Stimulated activated CD4-positive, alpha-beta T cell treated with anti-CD3 and anti-CD28 coated beads, Interleukin-12 subunit alpha, Interleukin-12 subunit beta, amount 100 ng/mL, for 4 hours (primary cell): ENCODE measurements at places on chromosomes 11 and 22.
A peak's percentile ranks its signal among the peaks of the same experiment; 100 is the strongest.

DNA sequence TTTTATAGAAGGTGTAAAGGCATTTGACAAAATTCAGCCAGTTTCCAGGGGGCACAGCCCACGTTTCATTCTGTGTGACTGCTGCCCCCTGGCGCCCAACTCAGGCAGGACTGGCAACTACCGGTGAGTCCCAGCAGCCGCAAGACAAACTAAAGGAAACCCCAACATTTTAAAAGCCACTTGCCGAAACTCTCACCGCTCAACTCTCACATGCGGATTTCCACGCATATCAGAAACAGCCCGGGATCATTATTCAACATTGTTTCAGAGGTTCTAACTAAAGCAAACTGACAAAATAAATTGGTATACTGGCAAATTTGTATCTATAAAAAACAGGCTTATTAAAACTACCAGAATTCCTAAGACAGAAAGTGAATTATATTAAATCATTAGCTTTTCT is 48.2 kb downstream of the MORC2 start:
- peak; percentile 88 for DNase-seq

DNA sequence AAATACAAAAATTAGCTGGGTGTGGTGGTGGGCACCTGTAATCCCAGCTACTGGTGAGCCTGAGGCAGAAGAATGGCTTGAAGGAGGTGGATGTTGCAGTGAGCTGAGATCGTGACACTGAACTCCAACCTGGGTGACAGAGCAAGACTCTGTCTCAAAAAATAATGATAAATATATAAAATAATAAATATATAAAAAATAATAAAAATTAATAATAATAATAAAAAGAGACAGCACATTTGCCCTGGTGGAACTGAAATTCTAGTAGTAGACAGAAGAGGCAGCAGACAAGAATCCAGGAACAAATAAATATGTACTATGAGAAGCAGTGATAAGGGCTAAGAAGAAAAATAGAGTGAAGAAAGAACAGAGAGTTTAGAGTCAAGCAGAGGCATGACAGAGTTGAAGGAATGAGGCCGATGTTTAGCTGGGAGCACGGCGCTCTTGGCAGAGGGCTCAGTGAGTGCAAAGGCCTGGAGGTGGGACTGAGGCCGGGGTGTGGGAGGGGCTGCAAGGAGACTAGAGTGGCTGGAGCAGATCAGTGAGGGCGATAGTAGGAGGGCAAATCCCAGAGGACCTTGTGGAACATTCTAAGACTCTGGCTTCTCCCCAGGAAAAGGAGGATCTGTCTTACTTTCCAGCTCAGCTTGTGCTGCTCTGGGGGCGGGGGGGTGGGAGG is 410.3 kb downstream of the MN1 start:
- DNase-seq, result no peak

- DNase-seq, result no peak
These were observed 2.2 kb downstream of the ZNF143 start for GRCh38 chr11:9462806-9463537.

DNA sequence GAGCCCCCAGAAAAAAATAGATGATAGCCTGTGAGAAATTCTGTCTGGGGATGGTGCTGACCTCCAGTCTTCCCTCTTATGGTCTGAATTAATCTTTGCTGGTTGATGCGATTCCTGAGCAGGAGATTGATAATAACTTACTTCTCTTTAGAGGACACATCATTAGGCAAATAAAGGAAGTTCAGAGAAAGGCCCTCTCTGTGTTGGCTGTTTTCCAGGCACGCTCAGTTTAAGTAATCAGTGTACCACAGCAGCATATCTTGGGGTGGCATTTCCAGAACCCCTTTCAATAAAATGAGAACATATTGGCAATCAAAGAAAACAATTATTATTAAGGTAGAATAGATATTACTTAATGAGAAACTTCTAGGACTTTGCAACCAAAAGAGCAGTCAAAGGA is 1129.3 kb upstream of the RAG2 start:
- no peak for DNase-seq

DNA sequence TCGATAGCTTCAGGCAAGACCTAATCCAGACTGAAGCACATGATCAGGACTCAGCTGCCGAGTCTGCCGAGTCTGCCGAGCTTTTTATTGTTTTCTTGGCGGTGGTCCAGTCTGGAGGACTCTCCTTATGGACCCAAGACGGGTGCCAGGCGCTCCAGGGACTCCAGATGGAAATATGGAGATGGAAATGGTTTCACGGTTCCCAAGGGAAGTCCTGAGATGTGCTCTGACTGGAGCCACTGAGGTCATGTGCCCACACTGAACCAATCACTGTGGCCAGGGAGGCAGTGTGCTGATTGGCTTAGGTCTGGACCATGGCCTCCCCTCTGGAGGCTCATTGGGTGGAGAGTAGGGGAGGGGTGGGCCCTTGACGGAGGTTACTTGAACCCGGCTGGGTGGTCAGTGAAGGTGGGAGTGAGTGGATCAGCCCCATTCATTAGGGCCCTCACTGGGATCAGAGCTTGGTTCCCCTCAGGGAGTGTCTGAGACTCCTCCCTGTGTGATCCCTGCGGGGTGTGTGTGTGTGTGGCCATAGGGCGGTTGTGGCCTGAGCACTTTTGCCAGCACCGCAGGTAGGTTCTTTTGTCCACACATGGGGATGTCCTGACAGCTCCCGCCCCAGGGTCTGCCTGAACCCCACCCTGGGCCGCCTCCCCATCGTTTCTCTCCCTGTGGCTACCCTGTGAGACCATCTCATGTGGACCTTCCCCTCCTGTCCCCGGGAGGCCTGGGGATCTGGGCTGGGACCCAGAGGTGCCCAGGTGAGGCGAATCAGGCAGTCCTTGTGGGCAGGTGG is 14.0 kb downstream of the RPS6KA4 start:
- DNase-seq, result no peak

- no peak for DNase-seq
These were observed 113.6 kb downstream of the MICAL3 start for GRCh38 chr22:17910561-17911311.

DNA sequence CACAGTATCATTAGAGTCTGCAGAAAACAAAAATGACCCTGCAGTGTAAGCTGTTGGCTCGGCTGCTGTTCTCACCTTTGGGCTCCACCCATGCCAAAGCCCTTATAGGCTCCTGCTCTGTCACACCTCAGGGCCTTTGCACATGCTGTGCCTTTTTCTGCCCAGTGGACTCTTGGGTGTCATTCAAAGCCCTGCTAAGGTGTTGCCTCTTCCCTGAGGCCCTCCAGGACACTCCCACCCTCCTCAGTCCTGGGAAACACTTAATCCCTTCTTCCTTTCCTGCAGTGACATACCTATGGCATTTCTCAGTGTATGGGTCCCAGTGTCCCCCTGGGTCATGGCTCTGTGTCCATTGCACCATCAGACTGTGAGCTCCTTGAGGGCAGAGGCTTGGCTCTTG is 29.1 kb upstream of the CACNG2 start:
- DNase-seq, result no peak

DNA sequence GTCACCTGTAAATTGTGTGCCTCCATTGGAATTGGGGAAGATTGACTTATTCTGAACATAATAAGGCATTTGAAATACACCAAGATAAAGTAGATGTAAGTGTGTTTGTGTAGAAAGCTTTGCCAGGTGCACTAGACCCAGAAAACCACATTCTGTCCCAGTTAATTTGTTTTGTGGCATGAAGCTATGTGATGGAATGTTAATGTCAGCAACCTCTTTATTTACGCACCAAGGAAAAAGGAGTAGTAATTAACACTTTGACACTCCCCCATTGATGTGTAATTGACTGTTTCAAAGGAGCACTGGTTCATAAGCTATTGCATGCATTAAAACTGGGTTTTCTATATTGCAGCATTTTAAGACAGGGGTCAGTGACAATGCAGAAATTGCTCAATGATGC is 14.3 kb downstream of the EIF3M start:
- DNase-seq, result no peak

DNA sequence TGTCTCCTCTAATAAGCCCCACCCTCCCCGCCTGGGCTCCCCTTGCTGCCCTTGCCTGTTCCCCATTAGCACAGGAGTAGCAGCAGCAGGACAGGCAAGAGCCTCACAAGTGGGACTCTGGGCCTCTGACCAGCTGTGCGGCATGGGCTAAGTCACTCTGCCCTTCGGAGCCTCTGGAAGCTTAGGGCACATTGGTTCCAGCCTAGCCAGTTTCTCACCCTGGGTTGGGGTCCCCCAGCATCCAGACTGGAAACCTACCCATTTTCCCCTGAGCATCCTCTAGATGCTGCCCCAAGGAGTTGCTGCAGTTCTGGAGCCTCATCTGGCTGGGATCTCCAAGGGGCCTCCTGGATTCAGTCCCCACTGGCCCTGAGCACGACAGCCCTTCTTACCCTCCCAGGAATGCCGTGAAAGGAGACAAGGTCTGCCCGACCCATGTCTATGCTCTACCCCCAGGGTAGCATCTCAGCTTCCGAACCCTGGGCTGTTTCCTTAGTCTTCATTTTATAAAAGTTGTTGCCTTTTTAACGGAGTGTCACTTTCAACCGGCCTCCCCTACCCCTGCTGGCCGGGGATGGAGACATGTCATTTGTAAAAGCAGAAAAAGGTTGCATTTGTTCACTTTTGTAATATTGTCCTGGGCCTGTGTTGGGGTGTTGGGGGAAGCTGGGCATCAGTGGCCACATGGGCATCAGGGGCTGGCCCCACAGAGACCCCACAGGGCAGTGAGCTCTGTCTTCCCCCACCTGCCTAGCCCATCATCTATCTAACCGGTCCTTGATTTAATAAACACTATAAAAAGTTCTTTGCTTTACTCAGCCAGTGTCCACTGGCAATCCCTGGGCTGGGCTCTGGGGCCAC is 14.4 kb downstream of the TSKU start:
- DNase-seq, result no peak

DNA sequence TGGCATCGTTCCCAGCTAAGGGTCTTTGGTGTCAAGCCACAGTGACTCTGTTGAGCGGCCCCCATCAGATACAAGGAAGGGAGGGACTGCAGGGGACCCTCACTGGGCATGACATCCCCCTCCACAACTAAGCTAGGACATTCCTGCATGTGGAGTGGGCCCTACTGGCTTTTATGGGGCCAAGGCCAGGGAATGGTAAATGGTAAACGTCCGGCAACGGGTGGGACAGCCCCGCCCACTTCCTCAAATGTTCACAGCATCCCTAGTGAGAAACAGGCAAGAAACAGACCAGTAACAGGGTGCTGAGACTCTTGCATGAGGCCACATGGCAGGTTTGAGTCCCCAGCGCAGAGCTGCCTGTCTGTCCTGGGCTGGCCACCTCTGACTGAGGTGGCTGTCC is 4.4 kb downstream of the TMPRSS6 start:
- DNase-seq, result no peak

- DNase-seq, result no peak
These were observed 423.0 kb downstream of the BRD1 start for GRCh38 chr22:49404576-49405241.
